ENCODE measurements at places on chromosomes 1 and 21. TPM values are rescaled to one million over a fixed set of nuclear protein-coding genes. Genes with fewer than 3 reads are reported as not detected.
A peak's percentile ranks its signal among the peaks of the same experiment; 100 is the strongest.

DNA sequence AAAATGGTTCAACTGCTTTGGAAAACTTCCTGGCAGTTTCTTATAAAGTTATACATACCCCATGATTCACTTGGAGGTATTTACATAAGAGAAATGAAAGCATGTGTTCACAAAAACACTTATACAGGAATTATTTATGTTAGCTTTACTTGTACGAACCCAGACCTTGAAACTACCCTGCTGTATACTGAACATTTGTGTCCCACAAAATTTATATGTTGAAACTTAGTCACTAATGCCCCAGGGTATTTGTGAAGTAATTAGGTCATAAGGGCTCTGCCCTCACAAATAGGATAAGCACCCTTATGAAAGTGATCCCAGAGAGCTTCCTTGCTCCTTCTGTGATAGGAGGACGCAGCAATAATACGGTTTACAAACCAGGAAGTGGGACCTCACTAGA is 42.7 kb upstream of the B3GALT2 start:
- peaks cover 9% of the 10 kb centered on the region for H3K4me1 ChIP-seq
- peaks cover 9% of the 10 kb centered on the region for H3K36me3 ChIP-seq
- no peak for DNase-seq
- H3K27me3 ChIP-seq, result no peaks in the 10 kb centered on the region
- no peak overlapping the region for H3K4me3 ChIP-seq

- peaks cover 7% of the 10 kb centered on the region for H3K4me1 ChIP-seq
- no peak overlapping the region for H3K4me3 ChIP-seq
- H3K27me3 ChIP-seq, result peaks cover 6% of the 10 kb centered on the region
- no peak overlapping the region for H3K27ac ChIP-seq
- no peak for DNase-seq
Measured at GRCh38 chr1:151801846-151802245, 3.4 kb downstream of the LINGO4 start.

DNA sequence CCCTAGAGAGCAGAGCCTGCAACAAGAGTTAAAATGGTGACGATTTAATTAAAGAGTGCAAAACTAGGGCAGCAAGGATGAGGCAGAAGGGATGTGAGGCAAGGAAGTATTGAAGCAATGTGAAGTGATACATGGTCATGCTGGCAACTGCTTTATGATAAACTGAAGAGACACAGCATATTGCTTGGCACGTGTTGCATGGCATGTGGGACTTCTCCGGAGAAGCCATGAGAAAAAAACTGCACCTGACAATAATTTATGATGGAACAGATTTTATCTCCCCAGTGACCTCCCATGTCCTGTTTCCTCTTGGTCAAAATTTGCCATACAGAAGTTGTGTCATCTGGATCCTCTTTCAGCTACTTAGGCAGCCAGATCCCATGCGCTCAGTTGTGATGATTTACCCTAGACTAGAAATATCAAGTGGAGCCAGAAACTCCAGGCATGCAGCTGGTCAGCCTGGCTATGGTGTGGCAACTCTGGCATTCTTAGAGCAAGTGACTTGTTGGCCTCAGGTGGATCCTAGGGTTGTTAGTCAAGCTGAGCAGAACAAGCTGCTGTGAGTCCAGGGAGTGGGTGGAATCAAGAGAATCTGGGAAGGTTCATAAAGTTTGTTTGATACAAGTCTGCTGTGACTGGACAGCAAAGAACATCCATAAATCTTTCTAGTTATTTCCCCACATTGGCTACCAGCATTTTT is 611.4 kb upstream of the USP24 start:
- no peaks in the 10 kb centered on the region for H3K36me3 ChIP-seq
- H3K27me3 ChIP-seq, result no peaks in the 10 kb centered on the region
- no peak overlapping the region for H3K4me3 ChIP-seq
- no peak overlapping the region for H3K27ac ChIP-seq
- DNase-seq, result no peak
- H3K4me1 ChIP-seq, result no peaks in the 10 kb centered on the region

DNA sequence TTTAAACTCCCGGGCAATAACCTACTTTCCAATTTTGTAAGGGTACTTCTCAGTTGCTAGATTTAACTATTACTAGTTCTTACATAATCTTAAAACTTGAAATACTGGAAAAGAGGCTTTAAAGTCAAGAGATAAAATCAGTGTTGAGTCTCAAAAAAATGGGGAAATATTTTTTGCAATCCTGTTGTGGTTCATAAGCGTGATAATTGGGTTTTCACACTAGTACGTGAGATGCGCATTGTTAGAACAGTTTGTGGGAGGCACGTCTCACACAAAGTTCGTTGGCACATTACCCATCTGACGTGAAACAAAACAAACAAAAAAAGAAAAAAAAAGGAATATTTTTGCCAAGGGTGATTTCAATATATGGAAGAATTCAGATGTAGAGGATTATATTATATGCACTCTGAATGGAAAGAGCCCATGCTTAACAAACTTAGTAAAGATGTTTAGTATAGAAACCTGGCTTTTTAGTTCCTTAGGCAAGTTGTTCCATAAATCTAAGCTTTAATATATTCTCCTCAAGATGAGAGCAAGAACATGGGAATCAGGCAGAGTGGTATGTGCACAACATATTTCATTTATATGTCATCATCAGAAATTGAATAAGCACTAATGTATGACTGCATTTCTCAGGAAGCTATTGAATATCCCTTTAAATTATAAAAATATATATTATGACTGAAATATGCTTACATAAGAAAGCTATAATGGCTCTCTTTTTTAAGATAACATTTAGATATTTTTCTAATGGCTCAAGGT is 73.9 kb upstream of the TNFSF4 start:
- H3K4me1 ChIP-seq, result peaks cover 14% of the 10 kb centered on the region
- DNase-seq, result no peak
- no peaks in the 10 kb centered on the region for H3K36me3 ChIP-seq
- H3K4me3 ChIP-seq, result no peak overlapping the region
- peaks cover 19% of the 10 kb centered on the region for H3K27me3 ChIP-seq

GRCh38 chr21:32834916-32835235 is 63.3 kb upstream of the PAXBP1 start:
- H3K27ac ChIP-seq, result no peak overlapping the region
- no peaks in the 10 kb centered on the region for H3K27me3 ChIP-seq
- H3K4me1 ChIP-seq, result no peaks in the 10 kb centered on the region
- no peak overlapping the region for H3K4me3 ChIP-seq

DNA sequence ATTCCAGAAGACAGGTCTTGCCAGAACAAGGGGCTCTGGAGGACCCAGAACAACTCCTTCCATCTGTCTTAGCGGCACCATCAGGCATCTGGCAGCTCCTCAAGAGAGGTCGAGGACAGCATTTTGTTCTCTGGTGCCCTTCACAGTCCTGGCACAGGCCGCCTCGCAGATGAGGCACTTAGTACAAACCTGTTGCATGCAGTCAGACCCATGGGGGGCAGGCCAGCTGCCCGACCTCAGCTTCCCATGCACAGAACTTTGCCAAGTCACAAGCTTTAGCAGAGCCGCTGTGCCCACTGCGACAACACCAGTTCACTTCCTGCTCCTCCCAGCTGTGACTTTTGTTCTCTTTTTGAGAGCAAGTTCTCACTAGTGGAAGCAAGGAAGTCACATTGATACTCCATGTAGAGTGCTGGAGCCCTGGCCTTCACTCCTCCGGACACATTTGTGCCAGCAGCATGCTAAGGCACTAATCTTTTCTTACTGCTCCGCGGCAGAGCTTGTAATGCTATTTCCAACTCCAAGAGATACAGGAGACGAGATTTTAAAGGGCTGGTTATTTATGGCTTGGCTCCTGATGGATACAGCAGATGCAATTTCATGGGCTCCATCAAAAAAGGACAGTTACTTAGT is 44.6 kb downstream of the HMGB4 start:
- no peaks in the 10 kb centered on the region for H3K4me1 ChIP-seq
- no peak for DNase-seq
- peaks cover 8% of the 10 kb centered on the region for H3K27me3 ChIP-seq

DNA sequence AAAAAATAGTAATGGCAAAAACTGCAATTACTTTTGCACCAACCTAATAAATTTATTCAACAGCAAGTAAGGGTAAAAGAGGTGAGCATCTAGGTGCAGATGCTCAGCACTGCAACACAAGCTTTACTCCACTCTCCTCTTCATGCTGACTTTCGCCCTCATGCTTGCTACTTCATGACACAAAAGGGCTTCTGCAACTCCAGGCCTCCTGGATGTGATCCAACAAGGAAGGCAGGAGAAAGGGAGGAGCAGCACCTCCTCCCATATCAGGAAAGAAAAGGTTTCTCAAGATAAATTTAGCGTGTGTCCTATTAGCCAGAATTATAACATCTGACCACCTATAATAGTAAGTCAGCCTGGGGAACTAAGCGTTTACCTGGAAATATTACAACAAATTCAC is 11.6 kb downstream of the SYF2 start:
- DNase-seq, result no peak
- H3K36me3 ChIP-seq, result peaks cover 3% of the 10 kb centered on the region
- no peaks in the 10 kb centered on the region for H3K27me3 ChIP-seq
- no peaks in the 10 kb centered on the region for H3K4me1 ChIP-seq
- H3K27ac ChIP-seq, result no peak overlapping the region

- H3K4me3 ChIP-seq, result no peak overlapping the region
- DNase-seq, result no peak
- no peaks in the 10 kb centered on the region for H3K27me3 ChIP-seq
- peak overlapping the region; percentile 18 for H3K27ac ChIP-seq
- H3K4me1 ChIP-seq, result peaks cover 47% of the 10 kb centered on the region
Measured at GRCh38 chr1:37845049-37845646, 14.2 kb downstream of the MTF1 start.

- H3K4me3 ChIP-seq, result no peak overlapping the region
- peaks cover 7% of the 10 kb centered on the region for H3K4me1 ChIP-seq
- peak; percentile 5 for DNase-seq
- H3K27ac ChIP-seq, result no peak overlapping the region
Measured at GRCh38 chr1:164651351-164651951, 92.5 kb downstream of the PBX1 start.

DNA sequence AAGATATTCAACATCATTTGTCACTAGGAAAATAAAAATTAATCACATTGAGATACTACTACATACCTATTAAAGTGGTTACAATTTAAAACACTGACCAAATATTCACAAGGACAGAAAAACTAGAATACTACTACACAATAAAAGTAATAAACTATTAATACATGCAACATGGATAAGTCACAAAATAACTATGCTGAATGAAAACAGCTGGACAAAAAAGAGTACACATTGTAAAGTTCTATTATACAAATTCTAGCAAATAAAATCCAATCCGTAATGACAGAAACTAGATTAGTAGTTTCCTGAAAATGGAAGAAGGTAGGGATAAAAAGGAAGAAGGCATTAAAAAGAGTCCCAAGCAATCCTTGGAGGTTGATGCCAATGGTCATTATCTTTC is 348.7 kb upstream of the PTBP2 start:
- no peaks in the 10 kb centered on the region for H3K36me3 ChIP-seq
- no peak for DNase-seq
- H3K4me3 ChIP-seq, result no peak overlapping the region
- H3K27ac ChIP-seq, result no peak overlapping the region

GRCh38 chr1:211723273-211723672 is 47.9 kb upstream of the NEK2 start:
- H3K4me3 ChIP-seq, result no peak overlapping the region
- no peak overlapping the region for H3K27ac ChIP-seq
- no peak for DNase-seq
- H3K4me1 ChIP-seq, result no peaks in the 10 kb centered on the region

DNA sequence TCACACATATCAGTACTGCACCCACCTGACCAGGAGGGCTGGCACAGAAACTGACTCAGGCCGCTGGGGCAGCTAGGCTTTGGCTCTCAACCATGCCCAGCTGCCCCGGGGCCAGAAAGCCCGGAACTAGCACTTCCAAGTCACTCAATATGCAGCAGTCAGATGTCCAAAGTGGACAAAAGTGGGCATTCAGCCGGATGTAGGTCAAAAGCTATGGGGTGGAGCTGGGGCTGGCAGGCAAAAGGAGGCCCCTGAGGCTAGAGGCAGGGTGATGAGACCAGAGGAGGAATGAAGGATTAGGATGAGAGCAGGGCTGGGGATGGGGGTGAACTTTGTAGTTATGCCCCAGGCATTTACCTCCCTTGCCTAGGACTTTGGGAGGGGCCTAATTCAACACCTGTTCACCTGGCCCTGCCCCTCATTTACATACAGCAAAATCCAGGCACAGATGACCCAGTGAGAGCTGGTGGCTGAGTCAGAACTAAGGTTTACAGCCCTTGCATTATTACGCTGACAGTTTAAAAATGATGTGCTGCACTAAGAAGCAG is 30.7 kb upstream of the EDN2 start:
- H3K27ac ChIP-seq, result no peak overlapping the region
- no peak for DNase-seq
- peaks cover 6% of the 10 kb centered on the region for H3K4me1 ChIP-seq

DNA sequence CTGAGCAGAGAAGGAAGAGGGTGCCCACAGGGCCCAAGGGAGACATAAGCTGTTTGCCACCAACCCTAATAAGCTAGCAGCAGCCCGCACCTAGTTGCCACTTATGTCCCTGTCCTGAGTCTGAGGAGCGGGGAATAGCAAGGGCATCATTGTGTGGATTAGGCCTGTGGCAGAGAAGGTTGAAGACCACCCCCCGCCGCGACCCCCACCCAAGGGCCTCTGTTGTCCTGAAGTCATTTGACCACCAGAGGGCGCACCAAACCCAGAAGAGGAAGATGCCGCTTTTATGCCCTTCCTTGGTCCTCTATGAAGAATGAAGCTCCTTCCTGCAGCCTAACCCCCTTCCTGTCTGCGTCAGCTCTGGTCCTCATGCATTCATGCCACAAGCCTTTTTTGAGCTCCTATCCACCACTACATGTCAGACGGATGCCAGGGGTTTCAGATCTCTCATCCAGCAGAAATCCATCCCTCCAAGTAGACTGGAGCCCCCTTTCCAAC is 16.6 kb downstream of the RHBG start:
- DNase-seq, result peak; percentile 77
- H3K4me3 ChIP-seq, result no peak overlapping the region
- H3K36me3 ChIP-seq, result no peaks in the 10 kb centered on the region
- peaks cover 42% of the 10 kb centered on the region for H3K27me3 ChIP-seq
- no peak overlapping the region for H3K27ac ChIP-seq
- peaks cover 7% of the 10 kb centered on the region for H3K4me1 ChIP-seq

DNA sequence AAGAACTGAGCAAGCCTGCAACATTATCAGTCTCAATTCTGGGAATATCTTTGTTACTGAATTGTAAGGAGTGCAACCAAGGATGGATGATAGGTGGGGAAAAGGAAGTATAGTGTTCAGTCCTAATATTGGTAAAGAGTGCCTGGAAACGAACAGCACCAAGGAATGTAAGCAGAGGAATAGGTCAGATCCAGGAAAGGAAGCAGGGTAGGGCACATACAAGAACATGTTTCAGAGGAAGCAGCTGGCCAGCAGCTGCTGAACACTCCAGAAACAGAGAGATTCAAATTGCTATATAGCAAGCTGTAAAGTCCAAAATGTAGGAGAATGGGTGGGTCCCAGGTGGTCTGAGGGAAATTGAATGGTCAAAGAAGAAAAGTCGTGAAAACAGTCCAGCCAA is 37.9 kb downstream of the CRB1 start:
- H3K27me3 ChIP-seq, result no peaks in the 10 kb centered on the region
- DNase-seq, result no peak
- no peaks in the 10 kb centered on the region for H3K36me3 ChIP-seq
- no peak overlapping the region for H3K4me3 ChIP-seq

- H3K27me3 ChIP-seq, result no peaks in the 10 kb centered on the region
- H3K4me1 ChIP-seq, result no peaks in the 10 kb centered on the region
- no peak overlapping the region for H3K27ac ChIP-seq
- DNase-seq, result no peak
Measured at GRCh38 chr1:58710190-58711085, 10.6 kb upstream of the MYSM1 start.

Gene HSD3B1
- not detected for total RNA-seq

Gene TMPRSS2
- not detected for total RNA-seq

Gene GAS5
- 1,204 TPM for total RNA-seq

Gene FCRL6
- total RNA-seq, result 0.16 TPM

Gene MTMR11
- 6.9 TPM for total RNA-seq

Gene SLC22A15
- 1.5 TPM for total RNA-seq

Gene TSPEAR
- total RNA-seq, result not detected

Gene PTAFR
- total RNA-seq, result 0.46 TPM

Gene PDPN
- not detected for total RNA-seq

Gene RAB3GAP2
- total RNA-seq, result 62.9 TPM
